DMS 273 treated with DMSO at 0.1 percent for 48 hours (cell line): ENCODE measurements at places on chromosomes 11 and 22.

GRCh38 chr22:41862530-41863266 lies 29.8 kb downstream of the SREBF2 start:
- no peak for DNase-seq

DNA sequence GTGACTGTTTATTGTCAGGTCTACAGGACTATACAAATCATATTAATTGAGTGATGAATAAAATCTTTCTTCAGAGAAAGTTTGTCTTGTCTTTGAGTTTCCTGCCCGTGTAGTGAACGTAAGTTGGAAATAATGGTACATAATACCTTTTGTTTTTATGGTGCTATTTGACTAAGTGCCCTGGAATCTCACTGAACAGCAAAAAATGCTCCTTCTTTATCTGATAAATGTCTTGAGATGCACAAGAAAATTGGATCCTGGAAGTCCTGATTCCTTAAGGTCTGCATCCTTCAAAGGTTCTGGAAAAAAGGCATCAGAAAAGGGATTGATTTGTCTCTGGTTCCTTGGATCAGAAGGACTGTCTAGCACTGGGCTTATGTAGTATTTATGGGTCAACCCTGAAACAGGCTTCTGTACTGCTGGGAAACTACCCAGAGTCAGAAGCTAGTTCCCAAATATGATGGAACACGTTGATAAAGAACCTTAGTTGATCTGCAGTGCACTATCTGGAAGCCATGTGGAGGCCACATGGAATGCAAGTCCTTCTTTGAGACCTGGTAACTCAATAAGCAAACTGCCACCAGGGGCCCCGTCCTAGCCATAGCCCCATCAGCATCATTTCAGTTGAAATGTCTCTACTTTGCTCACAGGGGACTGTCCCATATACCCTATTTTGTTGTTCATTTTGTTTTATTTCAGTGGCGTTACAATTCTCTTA lies 100.6 kb upstream of the CD44 start:
- DNase-seq: no peak

DNA sequence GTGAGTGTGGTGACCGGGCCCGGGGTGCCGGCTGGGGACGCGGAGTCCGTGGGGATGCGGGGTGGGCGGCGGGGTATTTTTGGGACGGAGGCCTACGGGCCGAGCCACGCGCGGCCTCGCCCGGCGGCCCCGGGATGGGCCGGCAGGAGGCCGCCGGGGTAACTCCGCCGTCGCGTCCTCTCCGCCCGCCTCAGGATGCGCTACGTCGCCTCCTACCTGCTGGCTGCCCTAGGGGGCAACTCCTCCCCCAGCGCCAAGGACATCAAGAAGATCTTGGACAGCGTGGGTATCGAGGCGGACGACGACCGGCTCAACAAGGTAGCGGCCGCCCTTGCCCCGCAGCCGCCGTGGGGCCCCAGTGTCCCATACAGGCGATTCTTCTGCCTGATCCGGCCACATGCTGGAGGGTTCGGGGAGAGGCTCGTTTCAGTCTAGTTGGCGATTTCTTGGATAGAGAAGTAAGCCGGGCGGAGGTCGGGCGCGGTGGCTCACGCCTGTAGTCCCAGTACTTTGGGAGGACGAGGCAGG lies 337 bp downstream of the RPLP2 start:
- no peak for DNase-seq

DNA sequence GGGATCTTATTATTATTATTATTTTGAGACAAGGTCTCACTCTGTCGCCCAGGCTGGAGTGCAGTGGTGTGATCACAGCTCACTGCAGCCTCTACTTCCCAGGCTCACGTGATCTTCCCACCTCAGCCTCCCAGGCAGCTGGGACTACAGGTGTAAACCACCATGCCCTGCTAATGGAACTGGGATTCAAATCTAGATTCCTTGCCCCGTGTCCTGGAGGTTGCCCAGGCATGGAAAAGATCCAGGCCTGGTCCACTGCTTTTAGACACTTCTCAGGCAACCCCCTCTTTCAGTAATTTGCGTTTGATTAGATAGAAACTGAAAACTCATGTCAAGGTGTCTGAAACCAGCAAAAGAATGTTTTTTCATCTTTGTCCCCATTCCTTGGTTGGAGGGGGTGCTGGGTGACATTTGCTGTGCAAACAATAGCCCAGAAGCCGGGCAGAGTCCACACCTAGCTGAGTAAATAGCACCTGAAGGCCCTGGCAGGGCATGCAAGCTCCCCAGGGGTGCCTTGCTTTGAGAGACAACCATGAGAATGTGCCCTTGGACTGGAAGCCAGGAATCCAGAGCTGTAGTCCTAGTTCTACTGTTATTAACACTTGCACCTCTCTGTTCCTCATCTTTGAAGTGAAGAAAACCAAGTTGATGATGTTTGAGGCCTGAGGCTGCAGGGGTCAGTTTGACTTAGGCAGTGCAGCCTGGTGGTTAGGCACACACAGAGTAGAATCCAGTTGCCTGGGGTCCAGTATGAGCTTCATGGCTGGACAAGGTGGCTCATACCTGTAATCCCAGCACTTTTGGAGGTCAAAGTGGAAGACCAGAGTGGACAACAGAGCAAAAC lies 19.1 kb upstream of the XBP1 start:
- no peak for DNase-seq

DNA sequence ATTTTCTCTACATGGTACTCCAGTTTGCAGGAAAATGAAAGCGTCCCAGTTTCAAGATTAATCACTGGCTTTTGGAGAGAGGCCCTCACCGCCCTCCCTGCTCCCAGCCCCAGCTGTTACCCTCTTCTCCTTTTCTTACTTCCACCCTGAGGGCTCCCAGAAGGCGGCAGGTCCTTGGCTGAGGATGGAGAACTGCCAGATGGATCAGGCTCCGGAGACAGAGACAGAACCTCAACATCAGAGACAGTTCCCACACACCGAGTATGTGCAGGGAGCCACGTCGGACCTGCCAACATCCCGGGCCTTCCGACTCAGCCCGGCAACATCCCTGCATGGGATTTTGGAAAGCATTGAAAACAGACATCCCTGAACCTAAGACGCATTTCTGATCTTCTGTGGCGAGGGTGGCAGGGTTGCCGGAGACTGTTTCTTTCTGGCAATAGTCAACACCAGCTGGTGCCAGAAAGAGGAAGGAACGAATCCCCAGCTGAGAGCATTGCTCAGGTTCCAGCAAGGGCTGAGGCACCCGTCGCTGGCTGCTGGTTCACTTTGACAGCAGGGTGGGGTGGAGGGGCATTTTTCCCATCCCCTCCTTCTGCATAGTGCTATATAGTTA lies 467.1 kb downstream of the MIAT start:
- DNase-seq: peak; percentile 87

DNA sequence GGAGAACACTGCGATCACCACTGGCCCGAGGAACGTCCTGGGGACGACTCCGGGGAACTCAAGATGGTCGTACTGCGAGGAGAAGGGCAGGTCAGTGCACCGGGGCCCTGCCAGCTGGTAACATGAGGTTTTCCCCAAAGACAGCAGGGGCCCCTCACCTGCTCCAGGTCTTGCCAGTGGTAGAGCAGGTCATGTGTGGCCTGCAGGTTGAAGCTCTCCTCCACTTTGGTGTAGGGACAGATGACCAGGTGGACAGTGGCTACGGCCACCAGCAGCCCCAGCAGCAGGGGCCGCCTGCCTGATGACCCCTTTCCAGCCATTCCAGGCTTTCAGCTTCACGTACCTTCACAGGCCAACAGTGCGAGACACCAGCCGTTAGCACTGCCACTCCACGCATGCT lies 4.8 kb downstream of the ALG12 start:
- DNase-seq: no peak

DNA sequence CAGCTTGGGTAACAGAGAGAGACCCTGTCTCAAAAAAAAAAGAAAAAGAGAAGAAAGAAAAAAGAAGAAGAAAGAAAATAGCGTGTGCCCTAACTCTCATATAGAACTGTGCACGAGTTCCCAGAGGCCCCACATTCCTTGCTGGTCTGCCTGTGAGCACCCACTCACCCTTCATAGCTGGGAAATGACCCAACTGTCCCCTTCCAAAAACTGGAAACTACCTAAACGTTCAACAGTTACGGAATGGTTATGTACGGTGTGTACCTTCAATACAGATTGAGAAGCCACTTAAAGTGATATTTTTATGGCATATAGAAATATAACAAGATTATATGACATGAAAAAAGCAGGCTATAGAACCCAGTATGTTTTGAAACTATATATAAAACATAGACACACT lies 82.0 kb downstream of the PARVA start:
- DNase-seq: no peak

- no peak for DNase-seq
Measured at GRCh38 chr11:34439610-34440198, 970 bp downstream of the CAT start.

- DNase-seq: no peak
Measured at GRCh38 chr11:109726061-109726460, 304.1 kb downstream of the C11orf87 start.

DNA sequence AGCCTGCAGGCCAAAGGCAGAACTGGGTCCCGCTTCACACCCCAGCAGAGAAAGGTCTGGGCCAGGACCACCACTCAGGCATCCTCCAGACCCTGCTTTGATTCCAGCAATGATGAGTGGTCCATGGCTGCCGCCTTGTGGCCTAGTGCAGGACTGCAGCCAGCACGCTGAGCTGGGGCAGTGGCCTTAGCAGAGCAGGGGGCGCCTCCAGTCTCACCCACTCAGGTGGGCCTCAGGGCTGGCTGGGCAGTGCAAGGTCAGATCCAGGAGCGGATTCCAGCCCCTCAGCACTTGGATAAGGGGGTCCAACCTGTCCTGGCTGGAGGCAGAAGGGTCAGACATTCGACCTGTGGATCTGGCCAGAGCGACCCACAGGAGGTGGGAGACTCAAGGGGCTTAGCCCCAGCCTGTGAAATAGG lies 9.6 kb upstream of the PDE2A start:
- DNase-seq: no peak

GRCh38 chr11:8707541-8708191 lies 25.1 kb downstream of the RPL27A start:
- no peak for DNase-seq

DNA sequence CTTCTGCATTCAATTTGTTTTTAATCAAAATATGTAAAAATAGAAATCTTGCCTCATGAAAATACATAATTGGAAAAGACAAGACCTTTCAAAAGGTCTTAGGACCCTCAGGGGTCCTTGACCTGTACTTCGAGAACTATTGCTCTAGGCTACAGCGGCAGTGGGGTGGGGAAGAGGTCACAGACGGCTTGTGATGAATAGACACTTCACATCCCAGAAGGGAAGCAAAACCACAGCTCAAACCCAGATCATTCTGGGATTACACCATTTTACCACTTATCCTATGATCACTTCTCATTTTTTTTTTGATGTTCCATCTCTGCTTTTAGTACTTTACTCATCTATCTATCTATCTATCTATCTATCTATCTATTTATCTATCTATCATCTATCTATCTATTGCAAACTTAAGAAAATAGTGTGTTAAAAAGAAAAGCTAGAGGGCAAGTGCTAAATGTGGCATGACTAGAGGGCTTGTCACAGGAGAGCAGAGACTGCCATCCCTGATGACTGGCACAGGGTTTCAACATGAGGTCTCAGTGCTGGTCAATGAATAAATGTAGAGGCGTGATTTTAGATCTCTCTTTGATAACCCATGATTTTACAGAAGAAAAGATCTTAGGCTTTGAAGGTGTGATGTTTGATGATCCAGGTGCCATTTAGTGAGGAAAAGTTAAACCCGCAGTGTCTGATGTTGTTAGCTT lies 37.1 kb downstream of the RNF141 start:
- no peak for DNase-seq

- DNase-seq: no peak
Measured at GRCh38 chr22:32777987-32778386, 23.5 kb upstream of the TIMP3 start.

GRCh38 chr11:14764179-14764578 lies 120.6 kb downstream of the PDE3B start:
- DNase-seq: no peak
